CD8-positive, alpha-beta T cell (primary cell): ENCODE measurements at places on chromosomes 3 and 15. TPM values are rescaled to one million over a fixed set of nuclear protein-coding genes. Genes with fewer than 3 reads are reported as not detected.

GRCh38 chr15:70488002-70488605, 275.3 kb downstream of the UACA start:
- peak; percentile 77 for DNase-seq

DNA sequence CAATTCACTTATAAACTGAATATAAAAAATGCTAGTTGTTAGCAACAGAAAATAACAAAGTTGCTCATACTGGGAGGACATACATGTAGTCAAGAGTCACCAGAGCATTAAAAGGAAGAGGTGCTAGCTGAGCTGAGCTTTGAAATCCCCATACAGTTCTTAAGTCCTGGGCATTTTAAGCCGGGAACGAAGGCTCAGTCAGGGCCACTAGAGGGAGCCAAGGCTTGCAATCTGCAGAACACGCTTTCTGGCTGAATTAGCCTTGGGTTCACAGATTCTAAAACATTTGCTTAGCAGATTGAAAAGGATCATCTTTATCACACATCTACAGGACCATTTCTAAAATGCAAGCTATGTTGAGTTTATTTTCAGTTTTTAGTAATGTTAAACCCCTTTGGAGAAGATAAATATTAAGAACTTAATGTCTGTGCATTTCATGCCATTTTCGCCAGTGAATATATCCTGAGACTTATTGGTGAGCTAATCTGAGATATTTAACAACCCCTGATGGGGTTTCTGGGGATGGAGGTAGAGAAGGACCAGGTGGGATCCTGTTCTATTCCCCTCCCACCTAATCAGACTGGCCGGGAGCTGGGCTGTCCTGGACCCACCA, 26.3 kb upstream of the MNS1 start:
- peak; percentile 43 for DNase-seq

DNA sequence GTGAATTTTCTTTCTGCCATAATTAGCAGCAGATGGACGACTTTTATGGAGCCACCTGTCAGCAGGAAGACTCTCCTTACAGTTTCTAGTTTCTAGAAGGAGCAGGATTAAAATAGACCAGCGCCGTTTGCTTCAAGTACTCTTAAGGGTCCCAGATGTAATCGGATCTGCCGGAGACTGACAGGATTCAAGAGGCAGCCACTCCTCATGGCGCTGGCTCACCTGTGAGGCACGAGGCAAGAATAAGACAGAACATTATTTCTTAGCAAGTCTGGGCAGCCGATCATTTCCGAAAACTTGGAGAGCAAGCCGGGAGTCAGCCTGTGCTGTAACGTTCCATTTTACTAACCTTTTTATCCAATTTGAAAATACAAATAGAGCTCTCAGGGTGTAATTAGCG, 410.4 kb upstream of the RORA start:
- DNase-seq: no peak

- DNase-seq: no peak
Observed at GRCh38 chr3:110139048-110139447, 801.7 kb upstream of the DPPA4 start.

DNA sequence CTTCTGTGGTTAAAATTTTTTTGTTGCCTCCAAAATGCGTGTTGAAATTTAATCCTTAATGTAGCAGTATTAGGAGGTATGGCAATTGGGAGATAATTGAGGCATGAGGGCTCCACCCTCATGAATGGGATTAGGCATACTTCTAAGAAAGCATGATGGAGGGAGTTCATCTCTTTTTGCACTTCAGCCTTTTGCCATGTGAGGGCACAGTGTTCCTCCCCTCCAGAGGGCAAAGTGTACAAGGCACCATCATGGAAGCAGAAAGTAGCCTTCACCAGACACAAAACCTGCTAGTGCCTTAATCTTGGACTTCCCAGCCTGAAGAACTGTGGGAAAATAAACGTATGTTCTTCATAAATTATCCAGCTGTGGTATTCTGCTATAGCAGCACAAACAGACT, 429.5 kb downstream of the ZIC1 start:
- no peak for DNase-seq

Gene MRPS25
- 51.3 TPM for total RNA-seq

Gene ARL13B
- 6.5 TPM for total RNA-seq

- no peak for DNase-seq
Observed at GRCh38 chr3:73706771-73707170, 82.0 kb upstream of the PDZRN3 start.

GRCh38 chr15:84775867-84776449, 27.6 kb downstream of the ZNF592 start:
- DNase-seq: no peak

Gene GFM1
- total RNA-seq: 38.7 TPM

DNA sequence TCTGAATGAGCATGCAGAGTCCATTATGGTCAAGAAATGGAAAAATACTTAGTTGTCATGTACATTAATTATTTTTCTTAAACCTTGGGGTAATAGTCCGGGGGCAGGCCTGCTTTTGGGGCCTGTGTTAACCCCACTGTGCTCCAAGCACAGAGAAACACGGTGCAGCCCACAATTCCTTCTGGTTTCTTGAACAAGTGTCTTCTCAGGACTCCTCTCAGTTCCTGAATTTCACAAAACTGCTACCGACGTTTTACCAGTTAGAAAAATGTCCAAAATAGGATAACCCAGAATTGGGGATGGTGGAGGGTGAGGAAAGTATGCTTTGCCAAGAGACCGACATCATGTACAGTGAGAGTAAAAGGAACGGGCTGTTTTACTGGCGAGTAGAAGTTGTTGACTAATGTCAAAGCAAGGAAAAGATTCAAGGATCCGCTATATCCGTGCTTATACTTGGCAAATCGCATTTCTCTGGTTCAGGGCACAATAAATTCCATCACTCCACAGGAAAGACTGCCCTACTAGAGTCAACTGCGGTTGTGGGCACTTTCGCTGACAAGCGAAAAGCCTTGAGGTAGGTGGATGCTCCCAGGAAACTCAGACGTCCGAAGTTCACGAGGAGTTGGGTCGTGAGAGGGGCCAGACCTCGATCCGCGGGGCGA, 495 bp upstream of the NXPE3 start:
- no peak for DNase-seq

- DNase-seq: no peak
Observed at GRCh38 chr3:127734754-127735473, 62.2 kb downstream of the ABTB1 start.

GRCh38 chr3:15207836-15208504, 1.9 kb downstream of the CAPN7 start:
- no peak for DNase-seq

- no peak for DNase-seq
Observed at GRCh38 chr3:39900462-39901002, 91.1 kb downstream of the MYRIP start.

GRCh38 chr15:75371901-75372688, 3.7 kb upstream of the MAN2C1 start:
- no peak for DNase-seq

Gene COL8A1
- not detected for total RNA-seq

GRCh38 chr3:175186511-175186910, 327.4 kb downstream of the NAALADL2 start:
- DNase-seq: no peak

- no peak for DNase-seq
Observed at GRCh38 chr15:100781961-100782530, 97.6 kb upstream of the ALDH1A3 start.

DNA sequence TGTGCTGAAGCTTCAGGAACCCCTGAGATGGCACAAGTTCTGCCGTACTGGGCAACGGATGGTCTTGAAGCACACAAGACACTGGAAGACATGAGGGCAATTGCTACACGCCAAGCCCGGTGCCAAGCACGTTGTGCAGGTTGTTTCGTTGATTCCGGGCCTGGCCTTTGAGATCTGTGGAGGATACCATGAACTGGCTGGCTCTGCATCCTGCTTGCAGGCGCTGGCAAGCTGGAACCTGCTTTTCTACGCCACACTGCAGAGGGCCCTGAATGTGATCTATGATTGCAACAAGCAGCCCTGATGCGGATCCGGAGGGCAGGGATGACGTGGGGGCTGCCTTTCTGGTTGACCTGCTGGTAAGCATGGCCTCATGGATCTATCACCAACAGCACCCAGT, 262.5 kb upstream of the ATP10A start:
- no peak for DNase-seq

- DNase-seq: no peak
Observed at GRCh38 chr3:188722963-188723362, 448.8 kb upstream of the TPRG1 start.

- no peak for DNase-seq
Observed at GRCh38 chr15:31571676-31572075, 245.0 kb downstream of the KLF13 start.

Gene FOXL2NB
- total RNA-seq: not detected

DNA sequence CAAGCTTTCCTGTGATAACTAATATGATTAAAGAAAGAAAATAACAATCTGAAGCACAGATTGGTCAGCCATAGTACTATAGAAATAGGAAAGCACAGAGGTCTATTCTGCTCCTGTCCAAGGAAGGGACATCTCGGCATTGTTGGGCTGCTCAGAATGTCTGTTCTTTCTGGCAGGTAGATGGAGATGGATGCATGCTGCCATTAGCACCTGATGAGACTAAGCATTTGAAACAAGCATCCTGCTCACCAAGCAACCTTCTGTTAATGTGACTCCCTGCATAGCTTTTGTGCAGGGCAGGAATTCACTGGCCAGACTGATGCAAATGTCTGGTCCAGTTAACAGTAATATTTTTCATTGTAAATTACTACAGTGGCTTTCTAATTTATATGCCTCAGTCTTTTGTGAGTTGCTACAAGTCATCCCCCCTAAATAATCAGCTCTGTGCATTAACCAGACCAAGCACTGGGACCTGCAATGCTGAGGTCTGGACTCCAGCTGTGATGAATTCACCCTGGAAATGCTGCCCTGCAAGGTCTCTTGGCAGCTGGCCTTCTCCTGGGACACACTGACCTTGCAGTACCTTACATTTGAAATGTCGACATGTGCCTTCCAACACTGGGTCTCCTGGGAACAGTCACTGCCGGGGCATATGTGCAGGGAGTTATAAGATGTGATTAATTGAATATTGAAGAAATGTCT, 1123.7 kb downstream of the IGSF11 start:
- DNase-seq: no peak

Gene CDHR4
- total RNA-seq: 0.17 TPM

- DNase-seq: no peak
Observed at GRCh38 chr3:108287146-108287545, 9.2 kb upstream of the HHLA2 start.

Gene DCLK3
- total RNA-seq: not detected

- no peak for DNase-seq
Observed at GRCh38 chr15:35519541-35520149, 26.3 kb downstream of the DPH6 start.

DNA sequence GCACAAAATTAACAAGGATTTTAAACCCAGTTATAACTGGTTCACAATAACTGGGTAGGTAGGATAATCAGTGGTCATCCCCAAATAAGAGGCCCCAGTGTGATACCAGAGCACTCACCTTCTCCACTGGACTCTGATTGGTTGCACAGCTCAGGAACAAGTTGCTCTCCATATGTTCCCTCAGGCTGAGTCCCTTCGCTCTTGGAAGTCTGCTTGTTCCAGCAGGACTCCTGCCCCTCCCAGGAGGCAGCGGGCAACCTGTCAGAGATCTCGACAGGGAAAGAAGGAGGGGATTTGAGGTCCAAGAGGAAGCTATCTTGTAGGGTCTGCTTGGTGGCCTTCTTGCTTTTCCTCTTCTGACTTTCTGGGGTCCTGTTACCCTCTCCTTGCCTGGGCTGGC, 51.6 kb upstream of the HEG1 start:
- no peak for DNase-seq

Gene MYL3
- not detected for total RNA-seq

- peak; percentile 99 for DNase-seq
Observed at GRCh38 chr3:120094776-120095225, 554 bp upstream of the GSK3B start.

Gene EIF4G1
- total RNA-seq: 235 TPM

DNA sequence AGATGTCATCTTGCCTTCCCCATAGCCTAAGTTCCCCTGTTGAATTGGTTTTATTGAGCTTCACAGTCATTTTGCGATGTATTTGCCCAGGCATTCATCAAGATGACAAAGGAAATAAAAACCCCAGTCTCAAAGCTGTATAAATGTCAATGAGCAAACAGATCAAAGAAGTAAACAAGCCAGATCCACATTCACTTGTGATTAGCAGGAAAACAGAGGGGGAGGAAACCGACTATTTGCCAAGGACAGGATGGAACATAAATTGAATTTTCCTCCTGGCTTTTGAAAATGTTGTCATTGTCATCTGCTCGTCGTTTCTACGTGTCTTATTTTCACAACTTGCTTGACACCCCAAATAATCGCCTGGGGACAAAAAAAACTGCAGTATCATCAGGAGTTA, 83.5 kb downstream of the SV2B start:
- DNase-seq: no peak
